ENCODE measurements at places on chromosomes 12 and 14. TPM values are rescaled to one million over a fixed set of nuclear protein-coding genes. Genes with fewer than 3 reads are reported as not detected.

The MIP gene
- total RNA-seq: 0.26 TPM

The OLR1 gene
- total RNA-seq: not detected

The EML1 gene
- 35.1 TPM for total RNA-seq

The AVPR1A gene
- not detected for total RNA-seq

The CYP46A1 gene
- 0.13 TPM for total RNA-seq

The PTHLH gene
- total RNA-seq: not detected

The TPH2 gene
- not detected for total RNA-seq

The MED6 gene
- 17.7 TPM for total RNA-seq

All from dermis microvascular lymphatic vessel endothelial cell (primary cell).